ENCODE measurements at places on chromosomes 12 and 14.

DNA sequence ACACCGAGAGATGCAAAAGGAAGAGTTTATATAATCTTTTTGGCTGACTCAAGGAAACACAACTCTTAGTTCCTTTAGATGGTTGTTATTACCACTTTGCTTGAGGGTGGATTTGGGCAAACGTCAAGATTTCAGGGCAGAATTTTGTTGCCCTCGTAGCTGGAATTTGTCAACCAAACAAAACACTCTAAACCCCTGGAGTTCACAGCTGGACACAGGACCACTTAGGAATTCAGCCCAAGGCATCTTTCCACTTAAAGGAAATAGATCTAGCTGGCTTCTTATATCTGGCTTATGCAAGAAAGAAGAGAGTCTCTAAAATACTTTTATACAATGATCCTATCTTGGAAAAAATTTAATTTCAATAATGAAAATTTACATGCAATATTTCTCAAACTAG is 237.8 kb upstream of the LRIG3 start:
- no peak for DNase-seq

- no peak for DNase-seq
Measured at GRCh38 chr12:94673496-94673895, 23.1 kb upstream of the TMCC3 start.

GRCh38 chr12:116325336-116325664 is 47.8 kb upstream of the MED13L start:
- no peak for DNase-seq

DNA sequence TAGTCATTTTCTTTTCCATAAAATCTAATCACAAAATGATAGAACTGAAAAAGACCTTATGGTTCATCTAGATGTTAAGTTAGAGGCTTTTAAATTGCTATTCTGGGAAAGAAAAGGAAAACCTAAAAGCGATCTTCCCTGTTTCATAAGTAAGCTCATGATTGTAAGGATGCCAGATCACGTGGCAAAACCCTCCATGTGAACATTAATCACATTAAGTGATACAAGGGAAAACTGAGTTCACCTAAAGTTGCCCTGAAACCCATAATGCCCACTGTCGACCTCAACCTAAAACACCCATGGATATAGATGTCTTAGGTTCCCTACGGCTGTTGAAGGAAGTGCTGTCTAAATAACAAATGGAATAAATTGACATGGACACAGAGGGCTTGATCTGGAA is 3.0 kb upstream of the STXBP6 start:
- no peak for DNase-seq

DNA sequence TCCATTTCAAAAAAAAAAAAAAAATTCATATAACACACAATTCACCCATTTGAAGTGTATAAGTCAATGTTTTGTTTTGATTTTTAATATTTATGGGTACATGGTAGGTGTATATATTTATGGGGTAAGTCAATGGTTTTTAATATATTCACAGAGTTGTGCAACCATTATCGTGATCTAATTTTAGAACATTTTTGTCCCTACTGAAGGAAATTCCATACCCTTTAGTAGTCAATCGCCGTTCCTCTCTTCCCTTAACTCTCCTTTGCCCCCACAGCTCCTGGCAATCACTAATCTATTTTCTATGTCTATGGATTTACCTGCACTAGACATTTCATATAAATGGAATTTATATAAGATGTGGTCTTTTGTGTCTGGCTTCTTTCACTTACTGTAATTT is 92.8 kb downstream of the TRAFD1 start:
- peak; percentile 28 for DNase-seq

DNA sequence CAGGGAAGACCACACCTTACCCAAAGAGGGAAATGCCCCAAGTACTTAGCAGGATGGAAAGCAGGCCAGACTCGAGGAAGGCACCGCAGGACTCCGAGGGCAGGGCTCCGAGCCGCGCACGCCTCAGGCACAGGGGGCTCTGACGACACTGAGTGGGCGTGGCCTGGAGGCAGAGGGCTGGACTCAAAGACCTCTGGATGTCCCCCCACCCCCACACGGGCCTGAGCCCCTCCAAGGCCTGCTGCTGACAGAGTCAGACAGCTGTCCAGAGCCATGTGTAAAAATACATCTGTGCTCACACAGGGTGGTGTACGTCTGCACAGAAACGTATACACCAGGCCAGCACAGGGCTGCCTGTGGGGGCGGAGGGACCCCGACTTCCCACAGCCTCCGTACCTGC is 1.4 kb downstream of the AKT1 start:
- peak; percentile 76 for DNase-seq

- no peak for DNase-seq
Measured at GRCh38 chr12:131672941-131673887, 37.7 kb upstream of the SFSWAP start.

DNA sequence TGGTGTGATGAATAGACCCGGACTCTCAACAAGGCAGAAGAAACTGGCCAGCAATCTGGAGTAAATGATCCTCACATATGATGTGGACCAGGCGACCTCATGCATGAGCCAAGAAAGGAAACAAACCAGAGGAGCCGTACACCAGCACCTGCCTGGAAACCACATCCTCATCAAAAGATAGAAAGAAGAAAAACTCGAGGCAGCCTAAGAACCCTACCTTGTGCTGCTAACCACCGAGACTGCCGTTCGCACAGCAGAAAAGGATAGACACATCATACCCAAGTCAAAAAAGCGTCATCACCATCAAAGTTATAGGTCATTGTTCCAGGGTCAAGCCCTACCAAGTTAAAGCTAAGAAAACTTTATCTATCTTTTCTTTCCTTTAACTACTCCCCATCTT is 66.7 kb downstream of the RESF1 start:
- DNase-seq, result no peak

- DNase-seq, result no peak
Measured at GRCh38 chr14:99732436-99733210, 48.5 kb downstream of the CYP46A1 start.

All from fibroblast of skin of back (primary cell).